ENCODE measurements at places on chromosomes 3 and 15.

GRCh38 chr3:53191836-53192480 is 30.9 kb downstream of the PRKCD start:
- DNase-seq: no peak

GRCh38 chr3:125214738-125215137 is 2.2 kb upstream of the SLC12A8 start:
- no peak for DNase-seq

GRCh38 chr15:38174691-38175090 is 77.9 kb upstream of the SPRED1 start:
- DNase-seq: no peak

DNA sequence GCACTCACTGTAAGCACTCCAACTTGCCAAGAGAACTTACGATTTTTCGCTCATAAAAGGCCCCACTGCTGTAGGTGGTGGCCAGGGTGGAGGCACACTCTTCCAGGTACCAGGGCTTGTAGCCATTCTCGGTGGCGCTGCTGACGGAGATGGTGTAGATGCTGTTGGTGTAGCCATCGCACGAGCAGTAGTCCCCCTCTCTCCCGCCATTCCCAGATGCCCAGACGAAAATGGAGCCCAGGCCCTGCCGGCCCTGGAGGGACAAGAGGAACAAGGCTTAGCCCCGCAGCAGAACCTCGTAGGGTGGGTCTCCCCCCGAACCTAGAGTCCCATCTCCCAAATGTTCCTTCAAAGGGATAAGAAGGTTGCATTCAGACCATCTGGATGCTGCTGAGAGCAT is 96.3 kb downstream of the PCSK6 start:
- no peak for DNase-seq

GRCh38 chr3:140131895-140132294 is 196.9 kb downstream of the CLSTN2 start:
- no peak for DNase-seq

- DNase-seq: no peak
Observed at GRCh38 chr3:194083637-194084224, 52.2 kb upstream of the HES1 start.

GRCh38 chr3:112327371-112327951 is 5.5 kb upstream of the CD200 start:
- peak; percentile 30 for DNase-seq

DNA sequence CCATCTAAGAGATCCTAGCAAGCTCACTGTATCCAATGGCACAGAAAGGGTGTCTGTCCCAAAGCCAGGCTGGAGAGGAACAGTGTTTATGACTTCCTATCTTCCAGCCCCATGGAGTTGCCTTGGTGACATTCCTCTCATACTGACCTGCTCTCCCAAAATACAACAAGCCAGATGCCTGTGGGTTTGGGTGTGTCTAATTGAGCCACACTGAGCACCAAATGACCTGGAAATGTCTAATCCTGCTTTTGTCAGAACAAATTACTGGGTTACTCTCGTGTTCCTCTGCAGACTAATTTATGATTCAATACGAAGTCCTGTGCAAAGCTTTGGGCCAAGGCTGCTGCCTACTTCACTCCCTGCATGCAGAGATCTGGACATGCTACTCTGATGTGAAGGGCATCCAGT is 98.1 kb upstream of the STRIT1 start:
- no peak for DNase-seq

DNA sequence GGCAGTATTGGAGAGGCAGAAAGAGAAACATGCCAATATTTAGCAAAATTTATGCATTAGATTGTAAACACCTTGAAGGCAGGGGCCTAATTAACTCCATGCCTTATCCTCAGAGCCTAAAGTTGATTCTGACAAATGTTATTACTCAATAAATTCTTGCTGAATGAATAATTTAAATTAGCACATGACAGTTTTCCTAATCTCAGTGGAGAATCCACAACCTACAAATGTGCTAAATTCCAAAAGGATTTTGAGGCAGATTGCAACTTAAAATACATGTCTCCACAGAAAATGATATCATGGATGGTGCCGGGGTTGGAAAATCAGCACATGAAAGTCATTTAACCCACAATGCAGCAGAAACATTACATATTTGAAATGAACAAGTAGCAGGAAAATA is 41.1 kb upstream of the NANOGP8 start:
- DNase-seq: no peak

DNA sequence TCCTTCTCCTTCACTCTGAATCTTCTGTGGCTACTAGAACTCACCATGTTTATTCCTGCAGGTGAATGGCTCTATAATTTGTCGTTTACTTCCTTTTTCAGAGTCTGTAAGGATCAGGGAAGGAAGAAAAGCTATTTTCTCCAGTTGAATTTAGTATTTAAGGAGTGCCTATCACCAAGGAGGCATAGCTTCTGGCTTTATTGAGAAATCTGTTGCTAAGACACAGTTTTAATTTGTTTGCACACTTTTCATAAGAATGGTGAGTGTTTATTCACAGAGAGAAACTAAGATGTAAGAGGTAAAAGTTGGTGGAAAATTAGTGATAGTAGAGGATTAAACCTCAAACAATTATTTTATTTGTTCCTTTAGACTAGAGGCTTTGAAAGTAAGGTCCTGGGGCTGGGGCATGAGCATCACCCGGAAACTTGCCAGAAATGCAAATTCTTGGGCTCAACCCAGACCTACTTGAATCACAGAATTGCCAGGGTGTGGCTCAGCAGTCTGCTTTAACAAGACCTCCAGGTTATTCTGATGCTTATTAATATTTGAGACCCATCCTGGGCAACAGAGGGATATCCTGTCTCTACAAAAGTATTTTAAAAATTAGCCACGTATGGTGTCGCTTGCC is 461.3 kb downstream of the AGBL1 start:
- no peak for DNase-seq

GRCh38 chr3:7710284-7710683 is 791.3 kb upstream of the LMCD1 start:
- no peak for DNase-seq

DNA sequence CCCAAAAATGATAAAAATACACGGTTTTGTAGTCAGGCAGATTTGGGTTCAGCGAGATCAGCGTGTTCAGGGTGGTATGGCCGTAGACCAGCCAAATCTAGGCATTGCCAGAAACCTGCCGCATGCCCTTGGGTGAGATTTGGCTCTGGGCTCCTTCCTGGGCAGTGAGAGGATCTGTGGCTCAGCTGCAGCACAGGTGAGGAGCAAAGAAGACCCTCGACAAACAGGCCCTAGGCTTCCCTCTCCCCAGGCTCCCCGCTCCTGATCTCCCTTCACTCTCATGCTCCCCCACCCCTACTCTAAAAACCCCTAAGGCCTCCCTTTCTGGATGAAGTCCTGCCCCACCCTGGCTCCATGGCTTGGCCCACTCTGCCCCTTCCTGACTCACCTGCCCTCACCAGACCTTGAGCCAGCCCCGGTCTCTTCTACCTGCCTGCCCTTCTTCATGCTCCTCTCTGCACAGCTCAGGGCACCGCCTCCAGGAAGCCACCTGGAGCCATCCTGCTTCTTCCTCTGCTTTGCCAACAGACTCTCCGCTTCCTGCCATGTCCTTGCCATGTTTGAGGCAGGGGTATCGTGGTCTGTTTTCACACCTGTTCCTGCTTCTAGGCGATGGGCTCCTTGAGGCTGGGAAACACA is 88.1 kb downstream of the CORO2B start:
- DNase-seq: no peak

- DNase-seq: no peak
Observed at GRCh38 chr15:76172782-76173181, 113.0 kb downstream of the TMEM266 start.

DNA sequence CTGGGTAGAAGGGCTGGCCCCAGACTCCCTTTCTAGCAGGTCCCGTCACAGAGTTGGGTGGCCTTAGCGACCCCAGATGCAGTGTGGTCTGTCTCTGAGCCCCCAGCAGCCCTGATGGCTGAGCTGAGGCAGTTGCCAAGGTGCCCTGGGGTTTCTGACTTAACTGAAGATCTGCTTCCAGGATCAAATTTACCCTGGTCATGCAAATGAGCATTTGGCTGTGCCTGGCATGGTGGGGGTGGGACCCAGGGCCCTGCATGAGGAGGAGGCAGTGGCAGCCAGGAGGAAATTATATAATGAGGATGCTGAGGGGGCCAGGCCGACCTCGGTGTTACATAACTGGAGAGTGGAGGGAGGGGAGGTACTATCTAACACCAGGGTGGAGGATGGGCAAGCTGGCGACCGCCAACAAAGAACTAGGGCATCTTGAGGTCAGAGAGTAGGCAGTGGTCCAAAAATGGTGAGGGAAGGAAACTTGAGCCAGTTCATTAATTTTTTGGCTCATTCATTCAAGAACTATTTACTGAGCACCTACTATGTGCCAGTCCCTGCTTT is 16.4 kb downstream of the PLEKHO2 start:
- no peak for DNase-seq

DNA sequence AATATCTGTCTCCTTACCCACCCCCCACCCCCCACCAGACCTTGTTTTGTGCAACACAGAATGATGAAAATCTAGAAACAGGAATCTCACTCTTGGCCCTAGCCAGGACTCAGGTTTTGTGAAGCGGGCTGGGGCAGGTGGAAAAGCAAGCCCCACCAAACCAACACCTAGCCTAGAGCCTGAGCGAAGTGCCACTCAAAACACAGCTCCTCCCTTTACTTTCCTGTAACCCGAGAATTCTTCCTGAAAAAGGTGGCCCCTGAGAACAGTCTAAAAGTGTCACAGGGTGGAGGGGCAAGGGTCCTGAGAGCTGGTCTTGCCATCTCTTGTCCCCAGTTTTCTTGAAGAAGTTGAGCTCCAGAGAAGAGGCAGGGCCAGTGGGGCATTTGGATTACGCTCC is 17.4 kb upstream of the RPUSD3 start:
- no peak for DNase-seq

GRCh38 chr15:77643764-77644163 is 11.1 kb upstream of the LINGO1 start:
- no peak for DNase-seq

GRCh38 chr15:93152951-93153350 is 63.9 kb upstream of the RGMA start:
- DNase-seq: no peak

- no peak for DNase-seq
Observed at GRCh38 chr15:101489599-101490407, at the start of gene PCSK6. Gene PCSK6 (minus strand): TSS chr15:101489707. CDS start chr15:101489670, 37 bp downstream.

- no peak for DNase-seq
Observed at GRCh38 chr3:38805765-38806386, 10.1 kb downstream of the SCN10A start.

GRCh38 chr15:89490081-89490813 is 6.1 kb downstream of the RHCG start:
- no peak for DNase-seq

DNA sequence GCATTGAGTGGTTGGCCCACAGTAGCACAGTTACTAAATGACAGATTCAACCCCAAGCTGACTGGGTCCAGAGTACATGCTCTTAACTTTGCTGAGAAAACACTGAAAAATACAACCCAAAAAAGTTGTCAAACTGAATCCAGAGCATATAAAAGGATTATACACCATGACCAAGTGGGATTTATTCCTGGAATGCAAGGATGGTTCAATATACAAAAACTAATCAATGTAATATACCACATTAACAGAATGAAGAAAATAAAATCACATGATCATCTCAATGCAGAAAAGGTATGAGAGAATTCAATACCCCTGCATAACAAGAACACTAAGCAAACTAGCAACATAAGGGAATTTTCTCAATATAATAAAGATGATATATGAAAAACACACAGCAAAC is 98.5 kb downstream of the STAG1 start:
- no peak for DNase-seq

DNA sequence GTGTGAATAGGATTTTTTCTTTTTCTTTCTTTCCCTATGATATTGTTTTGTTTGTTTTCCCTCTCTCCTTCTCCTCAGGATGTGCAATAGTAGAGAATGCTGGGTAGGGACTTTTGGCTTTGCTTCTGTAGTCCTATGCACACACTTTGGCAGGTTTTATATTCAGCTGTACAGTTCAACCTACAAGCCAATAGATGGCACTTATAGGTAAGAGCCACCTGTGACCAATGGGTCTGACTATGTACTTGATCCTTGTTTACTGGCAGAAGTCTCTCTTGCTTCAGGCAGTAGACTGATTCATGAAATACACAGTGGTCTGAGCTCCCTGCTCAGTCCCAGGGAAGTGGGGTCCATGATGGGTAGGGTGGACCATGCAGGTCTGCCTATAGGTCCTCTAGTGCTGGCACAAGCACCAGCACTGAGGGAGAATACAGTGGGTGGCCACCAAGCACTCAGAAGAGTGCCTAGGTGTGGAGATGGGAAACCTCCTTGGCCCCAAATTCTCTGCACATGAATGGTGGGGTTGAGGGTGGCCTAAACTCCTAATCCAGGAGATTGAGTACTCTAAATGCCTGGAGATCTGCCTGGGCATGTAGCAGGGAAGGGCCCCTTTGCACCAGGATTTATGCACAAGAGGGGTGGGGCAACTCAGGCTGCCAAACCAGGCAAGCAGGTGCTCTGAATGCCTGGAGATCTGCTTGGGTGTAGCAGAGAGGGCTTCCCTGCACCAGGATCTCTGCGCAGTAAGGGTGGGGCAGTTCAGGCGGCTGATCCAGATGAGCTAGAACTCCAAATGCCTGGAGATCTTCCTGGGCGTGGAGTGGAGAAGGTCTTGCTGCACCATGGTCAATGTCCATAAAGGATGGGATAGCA is 176.1 kb downstream of the DOCK3 start:
- no peak for DNase-seq

DNA sequence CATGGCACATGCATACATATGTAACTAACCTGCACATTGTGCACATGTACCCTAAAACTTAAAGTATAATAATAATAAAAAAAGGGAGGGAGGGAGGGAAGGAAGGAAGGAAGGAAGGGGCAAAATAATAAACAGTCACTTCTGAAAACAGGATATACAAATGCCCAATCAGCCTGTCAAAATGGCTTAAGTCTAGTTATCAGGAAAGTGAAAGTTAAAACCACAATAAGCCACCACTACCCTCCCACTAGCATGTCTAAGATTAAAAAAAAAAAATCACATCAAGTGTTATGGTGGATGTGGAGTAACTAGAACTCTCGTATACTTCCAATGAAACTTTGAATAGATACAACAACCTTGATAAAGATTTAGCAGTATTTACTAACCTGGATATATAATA is 145.6 kb upstream of the GMNC start:
- DNase-seq: no peak

DNA sequence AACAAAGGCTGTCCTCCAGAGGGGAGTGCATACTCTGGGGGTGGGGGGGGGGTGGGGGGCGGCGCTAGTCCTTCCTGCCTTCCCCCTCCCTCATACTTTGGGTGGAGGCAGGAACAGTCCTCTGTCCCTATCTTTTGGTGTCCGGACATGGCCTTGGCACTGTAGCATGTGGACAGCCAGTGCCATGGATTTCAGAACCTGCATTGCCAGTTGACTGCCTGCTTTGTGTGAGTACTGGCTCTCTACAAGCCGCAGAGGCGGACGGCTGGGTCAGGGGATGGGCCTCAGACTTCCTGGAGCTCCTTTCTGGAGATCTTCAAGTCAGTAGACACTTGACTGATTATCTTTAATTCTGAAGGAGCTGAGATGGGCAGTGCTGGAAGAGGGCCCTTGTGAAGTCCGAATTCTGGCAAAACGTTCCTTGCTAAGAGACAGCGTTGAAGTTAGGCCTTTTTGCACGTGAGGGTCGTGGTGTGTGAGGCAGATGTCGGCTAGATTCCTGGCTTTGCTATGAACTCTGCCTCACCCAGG is 2.5 kb downstream of the CLDN11 start:
- no peak for DNase-seq

- no peak for DNase-seq
Observed at GRCh38 chr3:69772152-69772867, 33.0 kb downstream of the MITF start.
